ENCODE measurements at places on chromosomes 2 and 18.

GRCh38 chr2:163213661-163214081 is 375.1 kb upstream of the KCNH7 start:
- DNase-seq = no peak

- no peak for DNase-seq
These were observed 842 bp upstream of the CKAP2L start for GRCh38 chr2:112765251-112765650.

GRCh38 chr18:62332964-62333695 is 8.0 kb downstream of the TNFRSF11A start:
- DNase-seq = no peak

DNA sequence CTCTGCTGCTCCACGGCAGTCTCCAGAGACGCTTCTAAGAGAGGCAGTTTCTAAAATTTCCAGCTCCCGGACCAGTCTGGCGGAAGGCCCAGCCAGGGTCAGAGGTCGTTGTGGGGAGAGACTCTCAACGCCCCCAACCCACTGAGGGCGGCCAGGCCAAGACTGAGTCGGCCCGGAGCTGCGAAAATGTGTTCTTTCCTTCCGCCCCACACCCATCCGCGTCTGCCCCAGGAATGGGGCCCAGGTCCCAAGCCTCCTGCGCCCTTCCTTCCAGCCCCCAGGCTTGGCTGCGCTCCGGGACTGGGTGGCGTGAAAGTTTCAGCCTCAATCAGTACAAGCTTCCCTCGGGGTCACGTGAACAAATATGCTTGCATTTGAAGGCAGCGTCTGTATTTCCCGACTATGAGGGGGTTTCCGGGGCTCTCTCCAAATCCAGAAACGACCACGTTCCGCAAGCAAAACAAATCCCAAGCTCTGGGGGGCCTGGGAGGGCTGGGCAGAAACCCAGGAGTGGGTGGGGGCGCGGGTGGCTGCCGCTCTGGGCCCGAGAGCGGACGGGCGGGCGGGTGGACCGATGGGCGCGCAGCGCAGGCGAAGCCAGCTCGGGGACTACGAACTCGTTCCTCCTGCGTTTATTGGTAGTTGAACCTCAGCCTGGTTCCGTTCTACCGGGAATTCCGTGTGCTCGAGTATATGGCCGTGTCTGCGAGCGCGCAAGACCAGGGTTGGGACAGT is 3.3 kb downstream of the HOXD3 start:
- DNase-seq = no peak

GRCh38 chr2:83464444-83464843 is 994.6 kb downstream of the SUCLG1 start:
- DNase-seq = no peak

GRCh38 chr2:134142341-134142738 is 111.5 kb upstream of the MGAT5 start:
- no peak for DNase-seq

- no peak for DNase-seq
These were observed 66.6 kb downstream of the IL1R2 start for GRCh38 chr2:102058293-102058833.
